ENCODE measurements at places on chromosomes 7 and 10.
A peak's percentile ranks its signal among the peaks of the same experiment; 100 is the strongest.

- DNase-seq = no peak
These were observed 6.5 kb downstream of the UNCX start for GRCh38 chr7:1238931-1239802.

DNA sequence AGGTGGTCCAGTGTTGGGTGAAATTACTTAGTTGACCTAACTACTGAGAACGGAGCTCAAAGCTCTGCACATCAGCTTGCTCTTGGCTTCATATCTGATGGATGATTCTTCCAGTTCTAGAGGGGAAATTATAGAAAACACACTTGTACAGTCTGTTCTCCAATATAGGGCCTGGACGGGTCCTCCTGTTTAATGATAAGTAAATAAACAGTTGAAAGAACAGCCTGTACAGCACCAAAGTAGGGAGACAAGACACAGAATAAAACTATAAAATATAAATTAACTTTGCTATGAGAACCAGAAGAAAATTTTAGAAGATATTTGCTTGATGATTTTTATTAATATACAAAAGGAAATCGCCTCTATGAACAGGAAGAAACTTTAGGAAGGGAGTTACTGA, 271.7 kb downstream of the STK31 start:
- DNase-seq = no peak

DNA sequence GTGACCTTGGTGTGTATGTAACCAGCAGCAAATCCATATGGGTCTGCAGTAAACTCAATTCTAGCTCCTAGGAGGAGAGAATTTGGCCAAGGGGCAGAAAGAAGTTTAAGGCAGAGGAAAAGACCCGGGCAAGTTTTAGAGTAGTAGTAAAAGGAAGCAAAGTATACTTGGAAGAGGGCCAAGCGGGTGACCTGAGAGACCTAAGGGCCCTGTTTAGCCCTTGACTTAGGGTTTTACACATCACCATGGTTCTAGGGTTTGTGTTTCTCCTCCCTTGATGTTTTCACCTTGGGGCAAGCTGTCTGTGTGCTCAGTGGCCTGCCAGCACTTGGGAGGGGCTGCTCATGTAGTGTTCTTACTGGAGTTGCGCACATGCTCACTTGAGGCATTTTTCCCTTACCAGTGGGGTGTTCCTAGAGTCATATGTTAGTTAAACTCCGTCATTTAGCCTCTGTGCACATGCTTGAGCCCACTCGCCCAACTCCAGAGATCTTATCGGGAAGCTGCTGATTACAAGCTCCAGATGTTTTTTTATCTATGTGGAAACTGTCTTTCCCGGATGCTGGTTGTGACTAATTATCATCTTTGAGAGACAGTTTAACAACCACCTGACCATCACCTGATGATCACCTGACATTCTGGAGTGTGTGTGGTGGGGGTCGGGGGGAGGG, 137.6 kb upstream of the PRSS1 start:
- no peak for DNase-seq

DNA sequence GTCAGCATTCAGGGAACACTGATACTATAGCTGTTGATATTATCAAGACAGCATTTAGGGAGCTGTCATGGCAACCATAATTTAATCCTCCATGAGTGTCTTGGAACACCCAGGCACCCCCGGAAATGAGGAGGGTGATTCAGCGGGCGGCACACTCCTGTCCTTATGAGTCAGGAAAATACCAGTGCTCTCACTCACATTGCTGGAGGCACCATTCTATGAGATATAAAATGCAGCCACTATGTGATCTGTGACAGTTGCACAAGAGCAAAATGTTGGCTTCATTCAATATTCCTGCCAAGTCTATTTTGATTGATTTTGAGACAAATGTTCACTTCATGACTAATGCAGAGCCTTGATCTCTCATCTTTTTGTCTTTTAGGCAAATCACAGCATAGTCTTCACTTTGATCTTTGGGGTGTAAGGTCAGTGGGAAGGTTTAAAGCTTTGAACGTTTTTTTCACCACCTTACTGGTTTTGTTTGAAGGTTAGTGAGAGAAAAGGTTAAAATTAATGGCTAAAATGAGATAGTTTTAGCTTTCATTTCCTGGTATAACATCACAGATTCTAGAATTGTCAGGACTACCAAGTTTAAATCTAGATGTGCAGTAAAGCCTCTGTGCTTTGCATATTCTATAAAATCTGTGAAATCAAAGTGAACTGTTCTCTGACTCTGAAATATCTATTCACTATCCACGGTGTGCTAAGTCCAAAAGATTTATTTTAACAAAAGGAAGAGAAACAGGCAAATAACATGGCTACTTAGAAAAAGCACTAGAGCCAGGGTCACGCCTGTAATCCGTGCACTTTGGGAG, 12.4 kb upstream of the ARHGAP12 start:
- no peak for DNase-seq

GRCh38 chr10:124701435-124701834, 42.7 kb downstream of the FAM53B start:
- DNase-seq = no peak

- DNase-seq = no peak
These were observed 96.8 kb upstream of the AGR3 start for GRCh38 chr7:16978358-16979244.

DNA sequence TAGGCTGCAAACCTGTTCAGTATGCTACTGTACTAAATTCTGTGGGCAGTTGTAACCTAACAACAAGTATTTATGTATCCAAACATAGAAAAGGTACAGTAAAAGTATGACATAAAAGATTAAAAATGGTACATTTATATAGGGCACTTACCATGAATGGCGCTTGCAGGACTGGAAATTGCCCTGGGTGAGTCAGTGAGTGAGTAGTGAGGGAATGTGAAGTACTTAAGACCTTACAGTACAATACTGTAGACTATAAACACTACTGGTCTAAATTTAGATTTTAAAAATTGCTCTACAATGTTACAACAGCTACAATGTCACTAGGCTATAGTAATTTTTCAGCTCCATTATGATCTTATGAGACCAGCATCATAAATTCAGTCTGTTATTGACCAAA, 146.0 kb upstream of the GNAI1 start:
- no peak for DNase-seq

GRCh38 chr7:25656581-25657026, 428.3 kb upstream of the NPVF start:
- no peak for DNase-seq

DNA sequence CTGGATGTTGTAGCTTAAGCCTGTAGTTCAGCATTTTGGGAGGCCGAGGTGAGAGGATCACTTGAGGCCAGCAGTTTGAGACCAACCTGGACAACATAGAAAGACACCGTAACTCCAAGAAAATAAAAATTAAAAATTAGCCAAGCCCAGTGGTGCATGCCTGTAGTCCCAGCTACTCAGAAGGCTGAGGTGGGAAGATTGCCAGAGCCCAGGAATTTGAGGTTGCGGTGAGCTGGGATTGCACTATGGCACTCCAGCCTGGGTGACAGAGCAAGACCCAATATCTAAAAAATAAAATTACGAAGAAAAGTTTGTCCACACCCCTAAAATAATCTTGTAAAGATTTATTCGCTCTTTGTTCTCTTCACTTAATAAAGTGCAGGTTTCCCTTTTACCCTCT, 951.0 kb downstream of the TYW1 start:
- DNase-seq = no peak

- DNase-seq = no peak
These were observed 32.2 kb upstream of the CUBN start for GRCh38 chr10:17161775-17162174.

DNA sequence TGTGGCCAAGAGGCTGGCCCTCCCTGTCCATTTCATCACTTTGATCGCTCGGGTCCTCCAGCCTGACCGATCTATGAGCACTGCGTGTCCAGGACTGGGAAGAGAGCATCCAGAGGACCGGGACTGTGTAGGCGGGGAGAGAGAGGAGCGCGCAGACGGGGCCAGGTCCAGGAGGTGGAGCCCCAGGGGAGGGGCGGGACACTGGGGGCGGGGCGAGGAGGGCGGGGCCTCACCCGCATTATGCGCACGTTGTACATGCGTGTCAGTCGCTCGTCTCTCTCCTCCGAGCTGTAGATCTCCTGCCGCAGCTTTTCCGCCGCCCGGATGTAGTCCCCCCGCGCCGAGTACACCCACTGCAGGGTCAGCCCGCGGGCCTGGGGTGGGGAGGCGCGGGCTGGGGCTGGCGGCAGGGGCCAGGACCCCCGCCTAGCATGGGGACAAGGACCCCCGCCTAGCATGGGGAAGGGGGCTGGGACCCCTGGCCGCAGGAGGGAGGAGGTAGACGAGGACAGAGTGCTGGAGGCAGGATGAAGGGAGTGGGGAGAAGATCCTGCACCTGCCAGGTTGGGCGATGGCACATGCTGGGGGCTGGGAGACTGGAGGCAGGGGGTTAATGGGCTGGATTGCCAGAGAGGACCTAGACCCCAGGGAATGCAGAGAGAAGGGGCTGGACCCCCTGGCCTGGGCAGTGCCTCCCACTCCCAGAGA, 14.3 kb downstream of the MOSPD3 start:
- DNase-seq = peak; percentile 85

GRCh38 chr7:149884016-149884415, 10.2 kb downstream of the ATP6V0E2 start:
- no peak for DNase-seq

DNA sequence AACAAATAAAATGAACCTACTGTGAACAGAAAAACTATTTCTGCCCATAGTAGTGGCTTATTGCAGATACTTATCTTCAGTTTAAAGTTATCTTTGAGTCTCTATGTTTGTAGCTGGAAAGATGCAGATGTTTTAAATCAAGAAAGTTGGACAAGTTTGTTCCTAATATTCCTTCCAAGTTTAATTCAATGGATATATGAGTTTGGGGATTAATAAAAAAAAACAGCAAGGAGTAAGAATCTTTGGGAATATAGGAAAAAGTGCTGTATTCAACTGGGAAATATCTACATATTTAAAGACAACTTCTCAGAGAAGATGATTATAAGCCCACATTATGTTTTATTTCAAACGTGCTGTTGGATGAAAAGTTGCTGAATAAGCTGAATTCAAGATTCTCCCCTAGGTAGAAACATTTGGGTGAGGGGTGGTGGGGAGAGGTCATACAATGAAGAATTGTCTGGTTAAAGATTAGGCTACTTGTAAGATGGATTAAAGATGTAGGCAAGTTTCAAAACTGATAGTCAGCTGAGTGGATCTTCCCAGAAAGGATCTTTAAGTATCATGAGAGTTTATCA, 1135.2 kb downstream of the CNTNAP2 start:
- DNase-seq = no peak

DNA sequence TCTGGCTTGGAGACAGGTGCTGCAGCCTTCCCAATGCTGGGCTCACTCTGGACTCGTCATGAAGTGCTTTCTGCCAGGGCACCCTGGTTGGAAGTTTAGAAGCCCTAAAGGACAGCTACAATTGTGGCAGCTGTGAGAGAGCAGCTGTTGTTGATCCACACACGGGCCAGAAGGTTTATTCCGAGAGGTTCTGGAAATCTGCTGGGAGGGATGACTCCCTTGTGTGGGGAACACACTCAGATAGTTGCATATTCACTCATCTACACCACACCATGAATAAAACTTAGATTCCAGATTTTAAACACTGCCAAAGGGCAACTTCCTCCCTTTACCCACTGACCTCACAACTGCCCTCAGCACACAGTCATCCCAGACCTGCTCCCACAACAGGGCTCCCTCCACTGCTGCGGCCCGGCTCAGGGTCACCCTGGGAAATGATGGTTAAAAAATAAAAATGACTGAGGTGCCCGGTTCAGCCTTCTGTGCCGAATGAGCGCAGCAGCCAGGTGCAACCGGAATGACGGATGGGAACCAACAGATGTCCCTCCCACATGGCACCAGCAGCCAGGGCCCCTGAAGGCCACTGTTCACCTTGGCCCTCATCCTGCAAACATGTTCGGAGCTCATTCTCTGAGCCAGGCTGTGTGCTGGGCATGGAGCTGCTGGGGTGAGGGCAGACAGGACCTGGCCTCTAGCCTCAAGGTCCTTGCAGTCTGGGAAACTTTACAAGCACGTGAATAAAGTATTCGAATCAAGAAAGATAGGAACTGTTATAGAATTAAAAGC, 40.2 kb downstream of the ASB13 start:
- DNase-seq = no peak

DNA sequence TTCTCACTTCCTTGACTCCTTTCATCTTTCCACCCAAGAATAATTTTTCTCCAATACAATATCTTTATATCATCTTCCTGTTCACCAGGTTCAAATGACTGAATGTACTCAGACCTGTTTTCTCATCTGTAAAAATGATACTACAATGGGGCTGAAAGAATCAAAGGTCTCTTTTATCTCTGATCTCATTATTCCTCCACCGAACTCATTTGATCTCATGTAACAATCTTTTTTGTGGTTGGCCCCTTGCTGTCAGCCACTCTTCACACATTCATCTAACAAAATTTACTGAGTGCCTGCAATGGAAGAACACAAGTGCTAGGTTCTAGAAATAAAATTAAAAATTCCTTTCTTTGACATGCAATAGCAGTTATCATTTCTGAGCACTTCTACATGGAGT, 65.0 kb downstream of the GRM8 start:
- no peak for DNase-seq

DNA sequence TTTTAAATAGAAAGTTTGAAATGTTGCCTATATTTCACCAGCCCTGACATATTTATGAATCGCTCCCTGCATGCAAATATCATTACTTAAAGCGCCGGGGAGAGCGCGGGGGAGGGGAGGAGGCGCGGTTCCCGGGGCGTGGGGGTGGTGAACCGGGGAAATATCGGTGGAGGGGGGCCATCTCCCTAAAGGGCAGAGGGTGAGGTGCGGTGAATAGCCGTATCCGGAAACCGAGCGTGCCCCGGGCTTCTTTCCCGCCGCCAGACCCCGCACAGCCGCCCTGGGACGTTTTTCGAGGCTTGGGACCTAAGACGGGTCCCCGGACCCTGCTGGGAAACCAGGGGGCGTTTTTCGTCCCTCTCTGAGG, 6.9 kb upstream of the ZNF503 start:
- no peak for DNase-seq

DNA sequence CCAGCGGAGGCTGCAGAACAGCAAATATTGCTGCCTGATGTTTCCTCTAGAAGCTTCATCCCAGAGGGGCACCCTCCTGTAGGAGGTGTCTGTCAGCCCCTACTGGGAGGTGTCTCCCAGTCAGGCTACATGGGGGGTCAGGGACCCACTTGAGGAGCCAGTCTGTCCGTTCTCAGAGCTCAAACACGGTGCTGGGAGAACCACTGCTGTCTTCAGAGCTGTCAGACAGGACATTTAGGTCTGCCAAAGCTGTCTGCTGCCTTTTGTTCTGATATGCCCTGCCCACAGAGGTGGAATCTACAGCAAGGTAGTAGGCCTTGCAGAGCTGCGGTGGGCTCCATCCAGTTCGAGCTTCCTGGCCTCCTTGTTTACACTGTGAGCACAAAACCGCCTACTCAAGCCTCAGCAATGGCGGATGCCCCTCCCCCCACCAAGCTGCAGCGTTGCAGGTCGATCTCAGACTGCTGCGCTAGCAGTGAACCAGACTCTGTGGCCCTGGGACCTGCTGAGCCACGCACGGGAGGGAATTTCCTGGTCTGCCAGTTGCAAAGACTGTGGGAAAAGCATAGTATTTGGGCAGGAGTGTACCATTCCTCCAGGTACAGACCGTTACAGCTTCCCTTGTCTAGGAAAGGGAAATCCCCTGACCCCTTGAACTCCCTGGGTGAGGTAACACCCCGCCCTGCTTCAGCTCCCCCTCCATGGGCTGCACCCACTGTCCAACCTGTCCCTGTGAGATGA, 17.7 kb upstream of the MINDY3 start:
- no peak for DNase-seq

GRCh38 chr10:78296785-78297184, 263.1 kb downstream of the RPS24 start:
- DNase-seq = no peak
